ENCODE measurements at places on chromosomes 5 and 9. TPM values are rescaled to one million over a fixed set of nuclear protein-coding genes. Genes with fewer than 3 reads are reported as not detected.

The TMC1 gene
- total RNA-seq = 0.43 TPM

The STPG3 gene
- 0.63 TPM for total RNA-seq

The BDP1 gene
- 31.9 TPM for total RNA-seq

The DNAH5 gene
- total RNA-seq = not detected

The LCN1 gene
- total RNA-seq = not detected

- no peak for DNase-seq
- H3K4me3 ChIP-seq = no peak overlapping the region
- no peak overlapping the region for H3K27ac ChIP-seq
- H3K4me1 ChIP-seq = no peaks in the 10 kb centered on the region
- no peaks in the 10 kb centered on the region for H3K27me3 ChIP-seq
These were observed 593.7 kb upstream of the ACO1 start for GRCh38 chr9:31790720-31791119.

DNA sequence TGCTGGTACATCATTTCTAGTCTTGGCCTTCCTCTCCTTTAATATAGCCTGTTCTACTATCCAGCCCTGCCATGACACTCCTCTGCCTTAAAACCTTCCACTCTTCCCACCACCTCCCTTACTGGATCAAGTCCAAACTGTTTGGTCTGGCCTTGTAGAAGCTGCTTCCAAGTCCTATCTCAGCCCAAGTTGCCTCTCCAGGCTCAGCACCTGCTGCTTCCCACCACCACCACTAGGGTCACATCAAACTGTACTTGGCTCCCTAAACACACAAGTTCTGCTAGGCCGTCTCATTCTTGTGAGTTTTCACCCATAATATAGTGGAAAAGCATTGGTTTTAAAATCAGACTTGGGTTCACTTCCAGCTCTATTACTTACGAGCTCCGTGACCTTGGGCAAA is 1.4 kb downstream of the NDUFA8 start:
- peaks cover 47% of the 10 kb centered on the region for H3K4me1 ChIP-seq
- H3K4me3 ChIP-seq = peak overlapping the region; percentile 53
- H3K36me3 ChIP-seq = peaks cover 3% of the 10 kb centered on the region

GRCh38 chr5:9715891-9716335 is 85.8 kb upstream of the TAS2R1 start:
- no peak overlapping the region for H3K27ac ChIP-seq
- no peaks in the 10 kb centered on the region for H3K4me1 ChIP-seq
- no peaks in the 10 kb centered on the region for H3K36me3 ChIP-seq
- no peak for DNase-seq

GRCh38 chr5:114782869-114783268 is 386.8 kb downstream of the TRIM36 start:
- no peaks in the 10 kb centered on the region for H3K36me3 ChIP-seq
- no peak overlapping the region for H3K4me3 ChIP-seq
- H3K4me1 ChIP-seq = no peaks in the 10 kb centered on the region
- no peak for DNase-seq
- no peaks in the 10 kb centered on the region for H3K27me3 ChIP-seq
